ENCODE measurements at places on chromosomes 7 and 10.
A peak's percentile ranks its signal among the peaks of the same experiment; 100 is the strongest.

DNA sequence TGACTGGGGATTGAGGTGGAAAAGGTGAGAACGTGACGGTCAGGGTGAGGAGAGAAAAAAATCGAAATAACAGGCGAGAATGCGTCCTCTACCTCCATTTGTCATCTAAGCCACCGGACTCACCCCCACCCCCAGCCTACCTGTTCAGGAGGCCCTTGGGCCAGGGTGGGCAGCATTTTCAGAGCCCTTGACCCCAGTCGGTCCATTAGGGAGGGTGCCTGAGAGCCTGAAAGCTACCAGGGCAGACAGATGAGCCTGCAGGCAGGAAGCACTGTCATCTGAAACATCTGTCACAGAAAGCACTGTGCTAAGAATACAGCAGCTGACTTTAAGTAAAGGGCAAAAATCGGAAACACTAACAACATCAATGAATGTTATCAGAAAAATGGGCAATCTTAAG lies 47.0 kb downstream of the MAD1L1 start:
- DNase-seq = no peak

DNA sequence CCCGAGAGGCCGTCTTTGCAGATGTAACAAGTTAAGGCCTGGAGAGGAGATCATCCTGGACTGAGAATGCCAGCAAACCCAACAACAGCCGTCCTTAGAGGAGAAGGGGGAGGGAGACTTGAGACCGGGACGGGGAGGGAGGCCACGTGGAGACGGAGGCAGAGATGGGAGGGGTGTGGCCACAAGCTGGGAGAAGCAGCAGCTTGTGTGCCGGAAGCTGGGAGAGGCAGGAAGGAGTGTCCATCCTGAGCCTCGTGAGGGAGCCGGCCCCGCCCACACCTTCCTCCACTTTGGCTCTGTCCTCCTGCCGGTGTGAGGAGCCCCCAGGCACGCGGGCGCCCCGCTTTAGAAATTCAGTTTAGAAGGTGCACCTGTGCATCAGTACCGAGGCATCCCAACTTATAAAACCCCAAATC lies 95.7 kb downstream of the DNAJB6 start:
- peak; percentile 26 for DNase-seq

GRCh38 chr7:133911724-133912123 lies 215.4 kb upstream of the LRGUK start:
- DNase-seq = no peak

GRCh38 chr7:8190119-8190895 lies 71.7 kb downstream of the ICA1 start:
- DNase-seq = peak; percentile 66

GRCh38 chr7:71694665-71695064 lies 562.7 kb downstream of the GALNT17 start:
- DNase-seq = no peak

GRCh38 chr7:123602648-123603047 lies 1.0 kb downstream of the ASB15 start:
- no peak for DNase-seq

DNA sequence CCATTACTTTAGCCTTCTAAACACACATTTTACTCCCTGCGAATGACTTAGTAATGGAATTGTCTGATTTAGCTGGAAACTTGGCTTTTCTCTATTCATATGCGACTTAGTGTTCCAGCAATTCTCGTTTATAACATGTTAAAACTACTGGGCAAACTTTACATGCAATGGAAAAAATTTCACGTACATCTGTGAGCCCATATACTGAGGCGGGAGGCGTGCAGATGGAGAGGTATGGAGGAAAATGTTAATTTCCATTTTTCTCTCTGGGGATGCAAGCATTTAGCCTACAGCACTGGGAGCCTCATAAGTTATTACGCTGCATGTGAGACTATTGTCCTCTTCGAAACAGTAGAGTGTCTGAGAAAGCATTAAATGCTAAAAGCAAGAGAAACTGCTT lies 591.5 kb upstream of the ANKRD30A start:
- DNase-seq = no peak

- no peak for DNase-seq
Measured at GRCh38 chr10:124551755-124552154, 90.1 kb downstream of the LHPP start.

DNA sequence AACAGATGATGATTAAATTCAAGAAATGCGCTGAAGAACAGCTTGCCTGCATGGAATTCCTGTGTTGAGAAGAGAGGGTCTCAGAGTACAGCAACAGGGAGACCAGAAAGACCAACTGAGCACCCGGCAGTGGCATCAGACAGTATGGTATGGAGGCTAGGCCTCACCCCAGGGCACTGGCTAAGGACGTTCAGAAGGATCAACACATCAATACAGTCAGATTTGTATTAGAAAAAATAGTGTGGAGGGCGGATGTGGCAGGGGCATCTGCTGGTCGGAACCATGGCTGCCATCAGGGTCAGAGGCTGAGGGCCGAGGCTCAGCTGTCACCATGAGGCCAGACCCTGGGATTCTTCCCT lies 142.1 kb downstream of the ADARB2 start:
- no peak for DNase-seq

- no peak for DNase-seq
Measured at GRCh38 chr7:151679071-151679708, 159.5 kb upstream of the RHEB start.

- no peak for DNase-seq
Measured at GRCh38 chr7:151425670-151426440, 14.1 kb downstream of the CRYGN start.

DNA sequence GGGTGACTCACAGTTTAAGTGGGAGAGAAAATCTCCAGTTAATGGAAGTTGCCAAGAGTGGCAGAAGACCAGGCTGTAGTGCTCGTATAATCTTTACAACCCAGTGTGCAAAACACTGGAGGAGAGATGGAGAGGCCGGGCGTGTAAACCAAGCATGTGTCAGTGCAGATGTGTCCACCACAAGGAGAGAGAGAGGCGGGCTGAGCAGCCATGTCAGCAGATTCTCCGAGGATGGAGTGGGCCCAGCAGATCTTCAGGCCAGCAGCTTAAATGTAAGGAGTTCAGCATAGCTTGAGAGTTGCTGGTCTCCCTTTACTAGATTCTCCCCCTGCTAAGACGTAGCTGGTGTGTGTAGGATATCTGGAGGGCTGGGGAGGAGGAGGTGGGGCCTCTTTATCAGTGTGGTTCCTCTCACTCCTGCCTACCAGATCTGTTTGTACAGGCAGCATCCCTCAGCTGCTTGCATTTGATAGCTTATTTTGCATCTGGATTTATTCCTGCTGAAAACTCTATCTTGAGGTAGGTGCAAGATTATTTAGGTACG lies 13.7 kb downstream of the BPGM start:
- no peak for DNase-seq

DNA sequence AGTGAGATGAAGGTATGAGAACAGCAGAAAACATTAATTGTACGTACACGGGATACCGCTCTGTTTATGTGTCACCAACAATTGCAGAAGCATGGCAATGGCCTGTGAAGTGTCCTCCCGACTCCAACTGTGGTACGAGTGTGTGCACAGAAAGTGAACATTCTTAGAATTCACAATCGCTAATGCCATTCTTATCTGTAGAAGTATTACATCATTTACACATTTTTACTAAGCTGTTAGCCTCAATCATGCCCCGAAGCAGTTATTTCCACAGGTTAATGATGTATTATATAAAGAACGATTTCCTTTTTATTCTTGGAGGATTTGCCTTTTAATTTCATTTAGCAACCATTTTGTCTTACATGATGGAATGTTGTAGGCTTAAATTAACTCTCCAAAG lies 103.4 kb downstream of the EVX1 start:
- no peak for DNase-seq

GRCh38 chr10:14039968-14040668 lies 290.6 kb downstream of the FRMD4A start:
- DNase-seq = no peak

DNA sequence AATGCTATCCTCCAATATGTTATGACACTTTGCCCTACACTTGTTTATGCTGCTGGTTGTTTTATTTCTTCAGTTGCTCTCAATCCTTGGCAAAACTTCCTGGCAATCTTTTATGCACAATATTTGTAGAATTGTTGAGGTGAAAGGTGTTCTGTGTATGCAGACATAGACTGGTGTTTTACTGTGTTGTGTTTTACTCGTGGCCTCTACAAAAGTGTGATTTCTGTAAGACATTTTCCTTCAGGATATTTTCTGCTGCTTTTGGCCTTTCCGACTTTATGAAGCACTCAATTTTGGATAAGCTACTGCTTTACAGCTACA lies 21.8 kb downstream of the GLCCI1 start:
- DNase-seq = no peak

- peak; percentile 15 for DNase-seq
Measured at GRCh38 chr10:119608316-119609155, 11.8 kb upstream of the TIAL1 start.

GRCh38 chr7:47721670-47722069 lies 139.8 kb upstream of the TNS3 start:
- DNase-seq = no peak

GRCh38 chr7:86914551-86914950 lies 144.9 kb downstream of the ELAPOR2 start:
- DNase-seq = peak; percentile 37

- DNase-seq = no peak
Measured at GRCh38 chr10:131891196-131891928, 9.4 kb upstream of the PPP2R2D start.

GRCh38 chr10:77868523-77868922 lies 58.0 kb downstream of the DLG5 start:
- DNase-seq = no peak

DNA sequence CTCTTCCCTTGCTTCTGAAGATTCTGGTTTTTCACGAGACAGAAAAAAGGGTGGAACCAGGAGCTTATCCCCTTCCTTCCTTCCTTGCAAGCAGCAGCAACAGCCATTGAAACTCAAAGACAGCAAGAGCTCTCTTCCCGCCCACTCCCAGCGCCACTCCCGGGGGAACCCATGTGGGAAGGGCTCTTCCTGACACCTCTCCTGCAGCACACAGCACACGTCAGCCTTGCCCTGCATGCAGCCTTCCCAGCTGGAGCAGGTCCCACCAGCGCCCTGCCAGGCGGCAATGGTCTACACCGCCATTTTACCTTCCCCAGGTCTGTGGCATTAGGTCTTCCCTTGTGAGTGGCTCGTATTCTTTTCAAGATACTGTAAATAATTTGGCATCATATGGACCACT lies 161.8 kb downstream of the MGMT start:
- DNase-seq = no peak

DNA sequence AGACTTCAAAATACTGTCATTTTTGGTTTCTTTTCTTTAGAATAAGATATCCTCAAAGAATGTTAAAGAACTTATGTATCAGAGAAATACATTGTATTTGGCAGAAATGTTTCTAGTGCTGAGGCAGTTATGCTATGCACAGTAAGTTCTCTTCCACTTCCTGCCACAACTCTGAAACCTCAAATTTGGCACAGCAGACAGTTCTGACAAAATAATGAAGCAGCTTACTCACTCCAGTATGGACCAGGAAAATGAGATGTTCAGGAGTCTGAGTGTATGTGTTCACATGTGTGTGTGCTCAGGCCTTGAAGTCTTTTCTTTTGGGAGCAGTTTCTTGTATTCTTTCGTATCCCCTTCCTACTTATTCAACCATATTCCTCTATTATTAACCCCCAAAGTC lies 197.0 kb upstream of the AGK start:
- peak; percentile 35 for DNase-seq

DNA sequence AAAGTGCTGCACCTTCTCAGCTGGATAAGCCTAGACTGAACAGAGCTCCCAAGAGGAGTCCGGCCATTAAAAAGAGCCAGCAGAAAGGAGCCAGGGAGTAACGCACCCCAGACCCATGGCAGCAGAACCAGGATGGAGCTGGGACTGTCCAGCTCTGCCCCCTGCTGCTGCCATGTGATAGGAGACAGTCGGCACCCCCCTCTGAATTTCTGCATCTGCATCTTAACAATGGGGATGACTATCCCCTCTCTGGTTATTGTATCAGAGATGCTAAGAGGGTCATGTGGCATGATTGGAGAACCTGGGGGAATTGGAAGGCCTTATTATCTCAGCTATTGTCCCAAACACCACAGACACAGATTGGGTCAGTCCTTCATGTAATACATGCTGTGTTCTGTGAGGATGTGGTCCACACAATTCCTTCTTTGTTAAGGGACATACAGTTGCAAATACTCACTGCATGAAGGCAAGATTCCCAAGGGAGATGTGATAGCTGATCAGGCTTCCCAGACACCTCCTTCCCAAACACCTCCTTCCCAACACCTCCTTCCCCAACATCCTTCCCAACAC lies 29.3 kb downstream of the PLEKHS1 start:
- peak; percentile 14 for DNase-seq

DNA sequence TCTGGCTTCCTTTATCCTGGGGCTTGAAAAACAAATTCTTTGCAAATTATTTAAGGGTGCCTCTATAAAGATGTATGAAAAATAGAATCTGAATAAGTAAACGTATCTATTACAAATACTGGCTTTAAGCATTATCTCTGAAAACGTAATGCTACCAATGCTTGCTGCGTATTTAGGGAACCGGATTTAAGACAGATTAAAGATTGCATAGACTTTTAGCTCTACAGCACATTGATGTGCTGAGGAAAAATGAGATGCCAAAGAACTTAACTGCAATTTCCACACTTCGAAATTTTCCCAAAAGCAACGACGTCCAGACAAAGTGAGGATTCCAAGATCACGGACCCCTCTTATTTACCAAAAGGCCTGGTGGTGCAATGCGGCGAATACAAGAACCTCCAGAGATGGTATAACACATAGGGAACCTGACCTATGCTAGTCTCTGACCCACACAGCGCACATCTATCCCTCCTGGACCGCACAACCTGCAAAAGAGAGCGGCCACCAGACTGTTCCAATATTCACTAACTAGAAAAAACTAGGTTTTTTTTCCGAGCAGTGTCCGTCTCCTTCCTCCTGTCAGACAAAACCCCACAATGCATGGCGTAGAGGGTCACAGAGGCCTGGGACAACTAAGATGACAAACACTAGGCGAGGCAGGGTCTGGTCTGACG lies 34.3 kb upstream of the PHF14 start:
- no peak for DNase-seq

DNA sequence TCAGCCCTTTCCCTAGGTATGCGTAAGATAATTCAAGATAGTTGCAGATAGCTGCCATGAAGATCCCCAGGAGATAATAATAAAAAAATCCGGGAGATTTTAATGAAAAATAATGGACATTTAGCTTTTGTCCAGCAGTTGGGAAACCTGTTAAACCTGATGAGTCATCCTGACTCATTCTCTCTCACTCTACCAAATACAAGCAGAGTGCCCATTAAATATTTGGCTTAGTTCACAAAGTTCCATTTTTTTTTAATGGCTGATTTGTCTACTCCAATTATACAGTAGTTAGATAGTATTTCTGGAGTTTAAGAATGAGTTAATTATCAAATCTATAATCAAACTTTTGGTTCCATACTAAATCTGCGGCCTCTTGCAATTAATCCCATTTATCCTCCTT lies 2.1 kb upstream of the SHTN1 start:
- DNase-seq = peak; percentile 59

- no peak for DNase-seq
Measured at GRCh38 chr10:106571192-106571946, 593.1 kb downstream of the SORCS1 start.

Data from dermis microvascular lymphatic vessel endothelial cell (primary cell).